ENCODE measurements at places on chromosomes 1 and 21.

GRCh38 chr1:186662752-186663151 is 17.5 kb downstream of the PTGS2 start:
- DNase-seq, result no peak

GRCh38 chr1:44985747-44986359 is 542 bp downstream of the EIF2B3 start:
- DNase-seq, result no peak

DNA sequence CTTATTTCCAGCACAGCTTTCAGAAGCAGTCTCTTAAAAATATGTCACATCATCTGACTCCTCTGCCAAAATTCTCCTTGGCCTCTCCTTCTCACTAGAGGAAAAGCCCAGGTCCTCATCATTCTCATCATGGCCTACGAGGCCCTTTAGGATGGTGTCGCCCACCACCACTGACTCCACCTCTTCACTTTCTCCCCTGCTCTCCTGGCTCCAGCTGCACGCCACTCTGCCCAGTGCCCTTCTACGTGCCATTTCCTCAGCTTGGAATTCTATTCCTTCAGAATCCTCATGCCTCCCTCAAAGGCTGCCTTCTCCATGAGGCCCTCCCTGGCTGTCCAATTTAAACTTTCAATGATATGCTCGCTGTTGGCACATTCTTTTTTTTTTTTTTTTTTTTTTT is 25.3 kb upstream of the BTG2 start:
- no peak for DNase-seq

DNA sequence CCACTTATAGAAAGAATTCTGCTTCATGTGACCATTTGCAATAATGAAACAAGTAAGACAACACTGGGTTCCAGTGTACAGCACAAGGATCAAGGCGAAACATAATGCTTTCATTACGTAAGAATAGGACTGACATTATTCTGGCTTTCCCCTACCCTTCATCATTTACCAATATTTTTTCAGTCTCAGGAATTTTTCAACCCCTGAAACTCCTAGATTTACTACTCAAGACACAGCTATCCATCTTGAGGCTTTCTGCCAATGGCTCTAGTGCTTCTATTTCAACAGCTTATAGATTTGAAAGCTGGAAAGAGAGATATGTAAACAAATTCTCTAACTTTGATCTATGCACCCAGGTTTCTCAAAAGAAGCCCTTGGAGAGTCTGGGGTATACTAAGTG is 48.4 kb downstream of the WLS start:
- no peak for DNase-seq

DNA sequence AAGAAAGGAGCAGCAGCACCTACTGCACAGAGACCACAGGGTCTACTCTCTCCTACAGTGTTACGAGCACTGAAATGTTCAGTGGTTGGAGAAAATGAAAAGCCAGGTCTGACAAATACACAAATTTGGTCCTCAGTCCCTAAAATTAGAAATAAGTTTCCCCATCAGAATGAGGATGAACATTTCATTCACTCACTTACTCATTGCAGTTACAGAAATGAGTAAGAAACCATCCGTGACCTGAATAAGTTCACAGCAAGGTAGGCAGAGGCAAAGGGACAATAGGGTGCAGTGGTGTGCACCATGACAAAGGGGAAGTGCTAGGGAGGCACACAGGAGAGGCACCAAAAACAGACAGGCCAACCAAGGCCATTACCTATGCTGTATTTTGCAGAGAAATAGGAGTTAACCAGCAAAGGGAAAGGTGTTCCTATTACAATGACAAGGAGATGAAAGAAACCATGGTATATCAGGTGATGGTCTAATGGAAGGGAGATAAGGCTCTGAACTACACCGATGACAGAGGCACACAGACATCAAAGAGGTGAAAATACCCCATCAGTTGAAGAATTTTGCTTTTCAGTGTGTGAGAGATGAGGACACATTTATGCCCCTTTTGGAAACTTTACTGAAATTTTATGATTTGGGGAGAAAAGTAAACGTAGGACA is 29.4 kb downstream of the VAV3 start:
- DNase-seq, result no peak

DNA sequence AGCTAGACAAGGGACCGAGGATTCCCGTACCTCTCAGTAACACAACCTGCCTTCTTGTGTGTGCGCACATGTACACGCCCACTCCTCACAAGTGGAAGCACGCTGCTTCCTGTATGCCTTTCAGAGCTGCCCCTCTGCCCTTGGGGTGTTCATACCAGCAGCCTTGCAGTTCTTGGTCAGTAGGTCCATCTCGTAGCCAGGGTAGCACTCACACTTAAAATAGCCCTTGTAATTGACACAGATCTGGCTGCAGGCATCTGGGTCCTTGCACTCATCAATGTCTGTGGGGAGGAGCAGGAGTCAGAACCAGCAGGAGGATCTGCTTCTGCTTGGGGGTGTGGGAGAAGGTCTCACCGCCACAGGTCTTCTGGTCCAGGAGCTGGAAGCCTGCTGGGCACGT is 32.6 kb upstream of the MAGOH start:
- DNase-seq, result no peak

GRCh38 chr1:211257826-211258225 is 1.3 kb upstream of the RCOR3 start:
- no peak for DNase-seq

DNA sequence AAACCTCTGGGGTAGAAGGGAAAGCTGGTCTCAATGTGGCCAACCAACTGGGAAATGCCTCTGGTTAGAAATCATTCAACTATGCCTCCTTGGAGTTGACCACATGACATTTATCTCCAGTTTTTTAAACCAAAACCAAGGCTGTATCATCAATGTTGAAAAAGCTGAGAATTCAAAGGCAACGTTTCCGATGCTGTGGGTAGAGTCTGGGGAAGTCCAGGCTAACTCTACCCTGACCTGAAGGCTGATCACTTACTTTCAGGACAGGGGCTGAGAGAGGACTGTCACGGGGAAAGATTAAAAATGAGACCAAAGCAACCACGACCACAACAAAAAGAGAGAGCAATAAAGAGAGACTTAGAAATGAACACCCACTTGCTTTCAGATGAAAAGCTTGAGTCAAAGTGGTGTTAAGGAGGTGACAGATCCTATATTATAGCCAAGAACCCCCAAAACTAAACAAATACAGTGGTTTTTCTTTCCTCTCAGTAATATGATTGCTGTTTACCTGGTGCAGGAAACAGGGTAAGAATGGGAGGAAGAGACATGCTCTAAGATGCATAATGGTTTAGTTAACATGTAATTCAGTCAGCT is 90.8 kb upstream of the TNFSF4 start:
- no peak for DNase-seq

GRCh38 chr1:106620521-106620954 is 435.9 kb upstream of the PRMT6 start:
- no peak for DNase-seq

DNA sequence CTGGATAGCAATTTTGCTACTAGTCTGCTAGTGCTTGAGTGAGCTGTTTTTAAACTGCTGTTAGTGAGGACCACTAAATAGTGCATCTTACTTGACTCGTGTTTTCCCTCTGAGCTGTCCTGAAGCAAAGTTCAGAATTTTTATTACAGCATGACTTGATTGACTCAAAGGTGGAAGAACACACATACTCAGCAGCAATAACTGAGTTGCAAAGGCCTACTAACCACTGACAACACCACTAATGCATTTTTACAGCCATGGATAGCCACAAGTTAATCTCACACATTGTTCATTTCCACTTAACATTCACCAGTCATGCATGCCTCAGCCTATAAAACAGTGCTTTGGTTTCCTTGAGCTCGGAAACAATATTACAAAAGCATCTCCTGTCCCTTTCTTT is 148.7 kb downstream of the RUNX1 start:
- no peak for DNase-seq

GRCh38 chr1:38917772-38918171 is 23.9 kb downstream of the RHBDL2 start:
- DNase-seq, result no peak

GRCh38 chr1:154520333-154520732 is 18.1 kb upstream of the SHE start:
- no peak for DNase-seq

DNA sequence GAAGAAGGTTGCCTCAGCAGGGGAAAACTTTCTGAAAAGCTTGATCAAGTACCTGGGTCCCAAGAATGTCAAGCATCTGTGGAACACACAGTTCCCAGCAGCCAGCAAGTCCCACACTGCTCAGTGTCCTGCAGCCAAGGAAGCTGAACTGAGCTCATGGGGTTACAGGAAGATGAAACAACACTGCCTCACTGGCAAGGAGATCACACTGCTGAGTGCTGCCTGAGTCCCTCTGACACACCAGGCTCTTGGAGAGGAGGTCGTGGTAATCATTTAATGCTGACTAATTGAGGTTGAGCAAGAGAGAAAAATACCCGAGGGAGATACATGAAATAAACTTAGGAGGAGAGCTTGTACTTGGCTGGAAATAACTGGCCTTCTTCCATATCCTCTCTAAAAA is 75.2 kb downstream of the MPZL1 start:
- DNase-seq, result peak; percentile 83

DNA sequence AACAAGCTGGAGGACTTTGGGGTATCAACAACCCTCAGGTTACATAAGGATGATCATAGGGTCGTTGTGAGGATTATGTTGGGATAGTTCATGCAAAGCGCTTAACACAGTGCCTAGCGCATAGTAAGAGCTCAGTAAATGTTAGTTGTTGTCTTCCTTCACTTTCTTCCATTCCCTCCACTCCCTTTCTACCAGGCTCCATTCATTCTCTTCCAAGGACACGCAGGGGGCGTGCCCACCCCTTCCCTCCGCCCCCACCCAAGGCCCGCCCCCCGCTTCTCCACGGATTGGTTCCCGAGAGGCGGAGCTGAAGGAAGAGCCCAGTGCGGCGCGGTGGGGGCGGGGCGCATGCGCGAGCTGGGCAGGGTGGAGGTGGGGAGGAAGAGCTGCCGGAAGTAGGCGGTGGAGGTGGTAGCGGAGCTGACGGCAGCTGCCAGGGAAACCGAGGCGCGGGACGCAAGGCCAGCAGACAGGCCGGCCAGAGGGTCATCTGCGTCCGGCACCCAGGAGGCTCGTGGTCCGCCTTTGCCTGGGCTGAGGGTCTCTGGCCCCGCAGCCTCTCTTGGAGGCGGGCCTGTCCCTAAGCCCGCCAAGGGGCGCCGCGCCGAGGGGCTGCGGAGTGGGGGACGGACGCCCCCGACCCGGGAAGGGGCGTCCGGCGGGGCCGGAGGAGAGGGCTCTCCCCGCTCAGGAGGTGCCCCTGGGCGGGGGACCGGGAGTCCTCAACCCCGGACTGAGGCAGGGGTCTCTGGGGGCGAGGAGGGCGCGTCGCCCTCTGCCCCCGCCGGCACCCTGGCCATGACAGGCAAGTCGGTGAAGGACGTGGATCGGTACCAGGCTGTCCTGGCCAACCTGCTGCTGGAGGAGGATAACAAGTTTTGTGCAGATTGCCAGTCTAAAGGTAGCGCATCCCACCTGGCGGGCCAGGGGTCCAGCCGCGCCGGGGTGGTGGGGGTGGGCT is at the start of gene SMAP2:
TSS of gene SMAP2 (plus strand) at position 405 of the 961 bp plus-strand sequence. CDS start at position 799, 394 bp downstream.
- DNase-seq, result peak; percentile 96
